Activated CD4-positive, CD25-positive, alpha-beta regulatory T cell treated with anti-CD3 and anti-CD28 coated beads, Interleukin-2, amount 50 U/mL, for 72 hours (primary cell): ENCODE measurements at places on chromosomes 12 and 14.

- DNase-seq = no peak
These were observed 1.7 kb upstream of the NKX2-1 start for GRCh38 chr14:36521598-36522345.

DNA sequence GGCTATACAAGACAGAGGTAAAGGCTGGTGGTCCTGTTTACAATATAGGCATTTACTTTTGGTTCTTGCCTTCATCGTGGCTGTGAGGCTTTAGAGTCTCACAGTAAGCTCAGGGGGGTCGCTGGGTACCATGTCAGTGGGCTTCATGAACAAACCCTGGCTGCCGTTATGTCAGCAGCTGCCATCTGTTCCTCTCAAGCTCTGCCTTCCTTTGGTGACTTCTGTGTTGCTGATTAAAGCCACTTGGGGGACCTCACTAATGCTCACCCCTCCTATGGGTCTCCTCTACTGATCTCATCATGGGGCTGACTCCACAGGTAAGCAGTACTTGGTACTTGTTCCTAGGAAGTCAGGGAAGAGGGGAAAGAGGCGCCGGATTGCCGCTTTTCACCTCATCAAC lies 268.7 kb downstream of the TTC6 start:
- DNase-seq = no peak

- DNase-seq = no peak
These were observed 93.1 kb downstream of the RMST start for GRCh38 chr12:97555547-97556187.

GRCh38 chr14:49966971-49967630 lies 74.2 kb downstream of the ARF6 start:
- no peak for DNase-seq

DNA sequence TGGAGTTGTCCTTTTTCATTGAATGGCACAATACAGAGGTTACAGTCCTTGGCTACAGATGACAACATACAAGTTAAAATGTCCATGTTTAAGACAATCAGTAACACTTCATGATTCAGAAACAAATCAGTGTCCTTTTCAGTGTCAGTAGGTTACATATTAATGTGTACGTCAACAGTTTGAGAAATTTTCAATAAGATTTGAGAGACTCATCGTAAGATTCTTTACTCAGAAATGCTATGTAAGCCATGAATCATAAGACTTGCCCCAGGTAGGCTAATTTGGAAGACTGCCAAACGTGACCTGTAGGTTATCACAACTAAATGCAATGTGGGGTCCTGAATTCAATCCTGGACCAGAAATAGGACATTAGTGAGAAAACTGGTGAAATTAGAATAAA lies 3.5 kb downstream of the RDH12 start:
- DNase-seq = no peak

- DNase-seq = no peak
These were observed 218.0 kb downstream of the SYT1 start for GRCh38 chr12:79082595-79082994.

DNA sequence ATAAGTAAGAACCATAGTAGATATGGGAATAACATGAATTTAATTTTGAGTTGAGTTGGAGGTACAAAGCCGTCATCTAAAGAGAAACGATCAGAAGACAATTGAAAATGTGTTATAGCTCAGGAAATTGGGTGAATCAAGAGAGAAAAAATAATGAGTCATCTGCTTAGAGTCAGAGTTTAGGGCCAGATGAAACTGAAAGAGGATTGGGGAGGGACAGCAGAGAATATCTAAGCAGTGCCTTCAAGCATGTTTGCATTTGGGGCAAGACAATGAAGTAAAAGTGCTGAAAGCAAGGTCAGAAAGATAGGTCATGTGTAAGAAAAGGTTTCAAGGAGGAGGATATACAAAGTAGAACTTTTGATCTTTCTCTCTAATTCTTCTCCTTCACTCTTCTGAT lies 49.4 kb downstream of the SLC15A5 start:
- no peak for DNase-seq

GRCh38 chr12:51160814-51161459 lies 12.0 kb downstream of the TFCP2 start:
- no peak for DNase-seq

GRCh38 chr12:120116792-120117651 lies 469 bp upstream of the RAB35 start:
- DNase-seq = peak; percentile 99

- DNase-seq = no peak
These were observed at the start of gene VSX2 for GRCh38 chr14:74238974-74239847. VSX2 (plus strand) TSS chr14:74239449; CDS start chr14:74239562, 113 bp downstream.

DNA sequence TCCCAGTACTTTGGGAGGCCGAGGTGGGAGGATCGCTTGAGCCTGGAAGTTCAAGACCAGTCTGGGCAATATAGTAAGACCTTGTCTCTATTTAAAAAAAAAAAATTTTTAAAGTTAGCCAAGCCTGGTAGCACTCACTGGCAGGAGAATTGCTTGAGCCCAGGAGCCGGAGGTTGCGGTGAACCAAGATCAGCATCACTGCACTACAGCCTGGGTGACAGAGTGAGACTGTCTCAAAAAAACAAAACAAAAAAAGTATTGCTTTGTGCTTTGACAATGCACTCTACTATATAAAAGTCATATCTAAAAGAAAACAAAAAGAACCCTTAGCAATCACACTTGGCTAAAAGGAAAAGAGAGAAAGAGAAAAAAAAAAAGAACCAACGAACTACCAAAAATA lies 26.8 kb downstream of the GNPTAB start:
- DNase-seq = no peak

- DNase-seq = no peak
These were observed 625.4 kb upstream of the LRFN5 start for GRCh38 chr14:40981247-40981646.
